Stimulated activated CD8-positive, alpha-beta memory T cell treated with anti-CD3 and anti-CD28 coated beads, Interleukin-4, amount 100 ng/mL, for 1 hour (primary cell): ENCODE measurements at places on chromosomes 2 and 18.

- DNase-seq, result no peak
Observed at GRCh38 chr18:33851546-33852078, 273.6 kb downstream of the ASXL3 start.

GRCh38 chr2:199739413-199740110, 111.4 kb downstream of the FTCDNL1 start:
- DNase-seq, result peak; percentile 25

DNA sequence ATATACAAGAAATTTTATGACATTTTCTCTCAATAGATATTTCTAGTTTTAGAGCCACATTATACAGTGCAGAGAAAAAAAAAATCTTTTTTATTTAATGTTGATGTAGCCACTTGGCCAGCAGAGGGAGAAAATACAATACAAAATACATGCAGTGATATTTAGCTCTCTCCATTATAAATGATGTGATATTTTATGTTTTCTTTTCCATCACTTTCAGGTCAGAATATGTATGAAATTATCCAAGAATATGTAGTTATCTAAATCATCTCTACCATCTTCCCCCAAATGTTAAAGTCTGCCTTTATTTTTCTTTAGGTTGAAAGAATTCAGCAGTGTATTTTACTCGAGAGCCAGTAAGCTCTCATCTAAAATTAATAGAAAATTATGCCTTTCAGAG, 533.6 kb upstream of the FSHR start:
- DNase-seq, result no peak

- DNase-seq, result no peak
Observed at GRCh38 chr2:144519597-144519933, 354 bp downstream of the ZEB2 start.

DNA sequence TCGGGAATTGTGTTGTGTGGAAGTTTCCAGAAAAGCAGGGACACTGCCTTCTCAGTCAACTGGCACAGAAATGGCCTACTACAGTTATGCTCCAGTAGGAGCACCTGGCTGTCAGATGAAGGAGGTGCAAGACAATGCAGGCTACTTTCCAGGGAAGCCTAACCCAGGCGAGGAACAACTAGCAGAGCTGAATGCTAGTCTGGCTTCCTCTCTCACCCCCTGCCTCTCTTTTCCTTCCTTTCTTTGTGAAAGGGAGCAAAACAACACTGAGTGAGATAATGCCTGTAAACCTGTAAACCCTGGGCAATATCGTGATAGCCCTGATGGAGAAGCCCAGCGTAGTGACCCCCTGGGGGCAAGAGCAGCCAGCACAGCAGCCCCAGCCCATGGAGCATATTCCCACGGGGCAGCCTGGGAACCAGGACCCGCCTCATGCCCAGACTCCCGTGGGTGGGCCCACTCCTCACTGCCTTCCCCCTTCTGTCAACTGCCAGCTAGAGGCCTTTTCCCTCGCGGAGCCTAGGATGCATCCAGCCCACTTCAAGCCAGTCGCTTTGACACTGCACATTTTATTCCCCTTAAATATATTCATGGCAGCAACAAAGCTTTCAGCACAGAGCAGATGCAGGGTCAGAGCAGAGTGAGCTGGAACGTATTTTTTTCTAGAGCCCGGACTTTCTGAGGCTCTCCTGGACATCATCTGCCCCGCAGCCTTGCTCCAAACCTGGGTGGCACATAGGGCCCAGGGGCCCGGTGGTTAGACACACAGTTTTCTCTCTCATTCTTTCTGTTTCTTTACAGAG, 77.0 kb downstream of the PDCL3 start:
- no peak for DNase-seq

DNA sequence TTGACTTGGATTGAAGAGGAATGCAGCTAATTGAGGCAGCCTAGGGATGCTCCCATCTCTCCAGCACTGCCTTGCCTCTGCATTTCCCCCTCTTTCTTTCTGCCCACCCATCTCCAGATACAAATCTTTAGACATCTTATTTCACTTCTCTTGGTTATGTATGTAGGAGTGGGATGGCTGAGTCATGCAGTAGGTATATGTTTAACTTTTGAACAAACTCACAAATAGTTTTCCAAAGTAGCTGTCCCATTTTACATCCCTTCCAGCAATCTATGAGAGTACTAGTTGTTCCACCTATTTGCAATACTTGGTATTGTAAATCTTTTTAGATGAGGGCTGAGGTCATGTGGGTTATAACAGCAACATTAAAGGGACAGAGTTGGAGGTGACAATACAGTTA, 329.9 kb downstream of the DYSF start:
- DNase-seq, result no peak

- no peak for DNase-seq
Observed at GRCh38 chr2:230124235-230124634, 55.5 kb upstream of the SLC16A14 start.

- no peak for DNase-seq
Observed at GRCh38 chr2:240556553-240557100, 1.2 kb downstream of the ANKMY1 start.
